Left lung (tissue), 14 donors: ENCODE measurements at places on chromosomes 5 and 9. TPM values are rescaled to one million over a fixed set of nuclear protein-coding genes. Genes with fewer than 3 reads are reported as not detected.
A peak's percentile ranks its signal among the peaks of the same experiment; 100 is the strongest.

The RORB gene
- polyA plus RNA-seq, result 0.14 TPM

The SPINK6 gene
- not detected for polyA plus RNA-seq

The SLCO6A1 gene
- not detected for polyA plus RNA-seq

The SPATA6L gene
- polyA plus RNA-seq, result 3.2 TPM

The SLC34A3 gene
- polyA plus RNA-seq, result 2.5 TPM

The SLC36A2 gene
- polyA plus RNA-seq, result 0.18 TPM

DNA sequence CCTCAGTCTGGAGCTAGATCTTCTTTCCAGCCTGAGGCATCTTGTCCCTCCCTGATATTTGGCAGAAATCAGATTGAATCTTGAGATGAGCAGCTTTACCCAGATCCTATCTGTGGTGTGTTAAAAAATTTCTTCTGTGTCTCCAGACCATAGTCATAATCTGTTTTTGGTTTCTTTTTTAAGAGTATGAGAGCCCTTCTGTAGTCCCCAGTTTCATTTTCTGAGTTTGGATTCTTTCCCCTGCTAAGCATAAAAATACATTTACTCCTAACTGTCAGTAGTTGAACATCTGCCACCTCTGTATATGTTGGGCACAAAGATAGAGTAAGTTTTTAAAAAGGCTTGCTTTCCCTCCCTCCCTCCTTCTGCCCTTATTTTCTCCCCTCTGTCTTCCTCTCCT is 137.7 kb downstream of the CNTLN start:
- no peaks in the 10 kb centered on the region for H3K36me3 ChIP-seq
- no peak overlapping the region for H3K27ac ChIP-seq
- H3K27me3 ChIP-seq, result no peaks in the 10 kb centered on the region
- H3K4me1 ChIP-seq, result no peaks in the 10 kb centered on the region
- no peak overlapping the region for H3K4me3 ChIP-seq

DNA sequence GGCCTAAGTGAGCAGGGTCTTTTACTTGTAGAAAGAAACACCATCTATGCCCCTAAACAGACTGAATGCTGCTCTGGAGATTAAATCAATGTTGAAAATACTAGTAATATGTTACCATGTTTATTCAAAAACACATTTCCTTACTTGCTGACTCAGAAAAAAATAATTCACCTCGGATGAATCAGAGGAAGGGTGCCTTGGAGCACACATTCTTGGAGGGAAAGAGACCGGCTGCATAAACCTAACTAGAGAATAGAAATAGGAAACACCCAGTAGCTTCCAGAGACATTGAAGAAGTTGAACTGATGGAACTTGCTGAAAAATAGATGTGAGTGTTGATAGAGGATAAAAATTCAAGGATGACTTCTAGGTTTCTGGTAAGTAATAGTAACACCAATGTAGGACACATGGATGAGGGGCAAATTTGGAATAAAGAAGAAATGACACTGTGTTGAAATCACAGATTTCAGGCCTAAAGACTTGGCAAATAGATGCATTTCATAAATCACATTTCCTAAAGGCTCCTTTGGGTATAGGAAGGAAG is 76.9 kb upstream of the MINAR2 start:
- no peaks in the 10 kb centered on the region for H3K36me3 ChIP-seq
- no peaks in the 10 kb centered on the region for H3K4me1 ChIP-seq
- H3K4me3 ChIP-seq, result no peak overlapping the region
- H3K27ac ChIP-seq, result no peak overlapping the region
- DNase-seq, result no peak
- no peaks in the 10 kb centered on the region for H3K27me3 ChIP-seq

GRCh38 chr5:7501061-7501460 is 105.1 kb downstream of the ADCY2 start:
- H3K36me3 ChIP-seq, result no peaks in the 10 kb centered on the region
- no peak overlapping the region for H3K4me3 ChIP-seq
- no peaks in the 10 kb centered on the region for H3K4me1 ChIP-seq
- H3K27me3 ChIP-seq, result no peaks in the 10 kb centered on the region
- DNase-seq, result peak; percentile 41

- no peak overlapping the region for H3K4me3 ChIP-seq
- H3K27me3 ChIP-seq, result no peaks in the 10 kb centered on the region
- H3K27ac ChIP-seq, result no peak overlapping the region
- H3K4me1 ChIP-seq, result no peaks in the 10 kb centered on the region
These were observed 92.8 kb downstream of the SMARCA2 start for GRCh38 chr9:2107906-2108451.

DNA sequence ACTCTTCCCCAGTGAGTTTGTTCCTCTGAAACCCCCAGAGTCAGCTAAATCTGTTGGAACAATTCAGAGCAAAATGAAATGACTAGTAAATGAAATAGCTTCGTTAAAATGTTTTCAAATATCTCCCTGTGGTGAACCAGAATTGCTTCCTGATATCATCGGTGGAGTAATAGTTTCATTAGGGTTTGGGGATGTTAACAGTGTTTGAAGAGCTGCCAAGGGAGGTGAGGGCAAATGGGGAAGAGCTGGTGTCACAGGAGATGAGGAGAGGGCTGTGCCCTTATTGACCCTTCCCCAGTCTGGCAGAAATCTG is 4.3 kb upstream of the C7 start:
- peaks cover 11% of the 10 kb centered on the region for H3K4me1 ChIP-seq
- H3K27ac ChIP-seq, result no peak overlapping the region
- H3K27me3 ChIP-seq, result no peaks in the 10 kb centered on the region

DNA sequence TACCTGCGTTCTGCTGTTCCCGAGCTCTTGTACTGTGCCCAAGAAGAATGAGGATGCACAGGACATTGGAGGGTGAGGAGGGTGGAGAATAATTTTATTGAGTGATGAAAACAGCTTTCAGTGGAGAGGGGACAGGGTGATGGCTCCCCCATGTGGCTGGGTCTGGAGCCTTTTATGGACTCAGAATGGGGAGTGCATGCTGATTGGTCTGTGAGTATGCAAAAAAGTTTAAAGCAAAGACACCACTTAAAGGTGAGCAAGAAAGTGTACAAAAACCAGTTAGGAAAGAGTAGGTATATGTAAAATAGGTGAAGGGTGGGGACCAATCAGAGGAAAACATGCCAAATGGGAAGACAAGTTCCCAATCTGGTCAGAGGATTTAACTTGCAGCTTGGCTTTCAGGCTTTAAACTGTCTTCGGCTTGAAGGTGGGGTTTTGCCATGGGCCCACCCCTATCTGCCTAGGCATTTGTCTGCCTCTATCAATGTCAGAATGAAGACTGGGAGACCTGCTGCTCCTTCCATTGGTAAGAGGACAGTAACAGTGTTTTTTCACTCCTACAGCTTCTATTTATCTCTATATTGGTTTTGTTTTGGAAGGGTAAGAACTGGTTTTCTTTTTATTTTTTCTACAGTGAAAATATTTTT is 118.0 kb upstream of the RAI14 start:
- DNase-seq, result no peak
- H3K27me3 ChIP-seq, result no peaks in the 10 kb centered on the region
- no peaks in the 10 kb centered on the region for H3K4me1 ChIP-seq

GRCh38 chr9:38227061-38227540 is 158.1 kb upstream of the SHB start:
- no peak overlapping the region for H3K4me3 ChIP-seq
- DNase-seq, result peak; percentile 82
- H3K27me3 ChIP-seq, result peaks cover 18% of the 10 kb centered on the region

GRCh38 chr9:21443849-21444625 is 3.8 kb downstream of the IFNA1 start:
- DNase-seq, result no peak
- no peak overlapping the region for H3K4me3 ChIP-seq
- H3K4me1 ChIP-seq, result no peaks in the 10 kb centered on the region
